ENCODE measurements at places on chromosomes 7 and 10. TPM values are rescaled to one million over a fixed set of nuclear protein-coding genes. Genes with fewer than 3 reads are reported as not detected.

- no peaks in the 10 kb centered on the region for H3K36me3 ChIP-seq
- no peaks in the 10 kb centered on the region for H3K27me3 ChIP-seq
- H3K27ac ChIP-seq, result no peak overlapping the region
- no peak overlapping the region for H3K4me3 ChIP-seq
- DNase-seq, result peak; percentile 11
- no peaks in the 10 kb centered on the region for H3K4me1 ChIP-seq
These were observed 10.9 kb downstream of the SCART1 start for GRCh38 chr10:133464582-133465031.

- H3K27ac ChIP-seq, result no peak overlapping the region
- H3K36me3 ChIP-seq, result no peaks in the 10 kb centered on the region
- peak; percentile 27 for DNase-seq
- no peak overlapping the region for H3K4me3 ChIP-seq
- no peaks in the 10 kb centered on the region for H3K27me3 ChIP-seq
- H3K4me1 ChIP-seq, result no peaks in the 10 kb centered on the region
These were observed 33.3 kb downstream of the SRRM3 start for GRCh38 chr7:76234931-76235441.

- H3K27me3 ChIP-seq, result no peaks in the 10 kb centered on the region
- H3K4me3 ChIP-seq, result no peak overlapping the region
- H3K36me3 ChIP-seq, result no peaks in the 10 kb centered on the region
- no peaks in the 10 kb centered on the region for H3K4me1 ChIP-seq
These were observed 202.9 kb upstream of the PITRM1 start for GRCh38 chr10:3375505-3375904.

The GJD4 gene
- total RNA-seq, result not detected

The C10orf62 gene
- not detected for total RNA-seq

The MET gene
- total RNA-seq, result 37.2 TPM

The SPDYE9 gene
- total RNA-seq, result not detected
